Stimulated activated CD8-positive, alpha-beta memory T cell treated with anti-CD3 and anti-CD28 coated beads, Interleukin-15, amount 100 ng/mL, for 4 hours (primary cell): ENCODE measurements at places on chromosomes 4 and X.

- DNase-seq = no peak
Measured at GRCh38 chrX:57178605-57179004, 41.4 kb upstream of the SPIN2A start.

DNA sequence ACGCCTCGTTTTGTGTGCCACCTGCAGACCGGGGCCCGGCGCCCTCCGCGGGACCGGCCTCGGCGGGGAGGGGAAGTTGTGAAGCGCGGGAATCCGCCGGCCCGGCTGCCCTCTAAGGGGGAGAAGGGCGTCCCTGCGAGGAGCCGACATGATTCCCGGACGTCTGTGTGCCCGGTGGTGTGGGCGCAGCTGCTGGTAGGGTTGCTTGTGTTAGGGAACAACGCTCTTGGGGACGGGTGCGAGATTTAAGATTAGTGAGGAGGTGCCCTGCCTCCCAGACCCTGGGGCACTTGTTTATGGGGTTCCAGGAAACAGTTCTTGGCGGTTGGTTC is 627 bp downstream of the CDKN2AIP start:
- DNase-seq = no peak

DNA sequence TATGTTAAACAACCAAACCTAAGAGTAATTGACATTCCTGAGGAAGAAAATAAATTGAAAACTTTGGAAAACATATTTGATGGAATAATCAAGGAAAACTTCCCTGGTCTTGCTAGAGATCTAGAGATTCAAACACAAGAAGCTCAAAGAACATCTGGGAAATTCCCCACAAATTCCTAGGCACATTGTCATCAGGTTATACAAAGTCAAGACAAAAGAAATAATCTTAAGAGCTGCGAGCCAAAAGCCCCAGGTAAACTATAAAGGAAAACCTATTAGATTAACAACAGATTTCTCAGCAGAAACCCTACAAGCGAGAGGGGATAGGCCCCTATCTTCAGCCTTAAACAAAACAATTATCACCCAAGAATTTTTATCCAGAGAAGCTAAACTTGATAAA is 1082.0 kb upstream of the IGFBP7 start:
- DNase-seq = no peak

GRCh38 chrX:129786210-129786651 is 6.5 kb downstream of the SASH3 start:
- no peak for DNase-seq

GRCh38 chr4:7158991-7159390 is 33.3 kb upstream of the SORCS2 start:
- DNase-seq = no peak

DNA sequence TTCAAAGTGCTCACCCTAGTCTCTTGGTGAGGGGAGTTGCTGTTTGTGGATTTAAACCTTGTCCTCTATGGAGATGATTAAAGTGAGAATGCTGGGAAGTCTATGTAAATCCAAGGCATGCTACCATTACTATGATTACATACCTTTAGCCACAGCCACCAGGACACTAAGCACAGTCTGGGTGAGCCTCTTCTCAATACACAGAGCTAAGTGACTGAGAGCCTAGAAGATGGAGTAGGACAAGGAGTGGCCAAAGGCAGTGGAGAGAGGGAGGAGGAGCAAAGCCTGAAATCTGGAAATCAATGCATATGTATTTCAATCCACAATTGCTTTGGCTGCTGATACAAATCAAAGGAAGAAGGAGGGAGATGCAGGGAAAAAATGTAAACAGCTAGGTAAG is 12.7 kb upstream of the TSPAN5 start:
- no peak for DNase-seq

GRCh38 chr4:72997409-72997808 is 72.1 kb downstream of the COX18 start:
- DNase-seq = no peak

DNA sequence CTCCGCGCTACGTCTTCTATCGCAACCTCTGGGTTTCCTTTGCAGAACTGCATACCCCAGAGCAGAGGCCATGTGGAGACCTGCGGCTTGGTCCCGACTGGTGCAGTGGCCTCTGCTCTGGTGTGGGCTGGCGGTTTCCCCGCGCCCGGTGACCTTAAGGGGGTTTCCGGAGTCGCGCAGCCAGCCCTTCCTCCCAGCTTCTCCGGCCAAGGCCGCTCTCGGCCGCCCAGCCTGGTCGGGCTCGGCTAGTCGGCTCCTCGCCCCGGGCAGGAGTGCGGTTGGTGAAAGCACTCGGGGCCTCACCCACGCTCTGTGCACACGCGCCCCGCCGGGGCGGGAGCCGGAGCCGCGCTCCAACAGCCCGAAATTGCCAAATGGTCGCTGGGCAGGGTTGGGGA is 84.9 kb downstream of the BCOR start:
- no peak for DNase-seq

DNA sequence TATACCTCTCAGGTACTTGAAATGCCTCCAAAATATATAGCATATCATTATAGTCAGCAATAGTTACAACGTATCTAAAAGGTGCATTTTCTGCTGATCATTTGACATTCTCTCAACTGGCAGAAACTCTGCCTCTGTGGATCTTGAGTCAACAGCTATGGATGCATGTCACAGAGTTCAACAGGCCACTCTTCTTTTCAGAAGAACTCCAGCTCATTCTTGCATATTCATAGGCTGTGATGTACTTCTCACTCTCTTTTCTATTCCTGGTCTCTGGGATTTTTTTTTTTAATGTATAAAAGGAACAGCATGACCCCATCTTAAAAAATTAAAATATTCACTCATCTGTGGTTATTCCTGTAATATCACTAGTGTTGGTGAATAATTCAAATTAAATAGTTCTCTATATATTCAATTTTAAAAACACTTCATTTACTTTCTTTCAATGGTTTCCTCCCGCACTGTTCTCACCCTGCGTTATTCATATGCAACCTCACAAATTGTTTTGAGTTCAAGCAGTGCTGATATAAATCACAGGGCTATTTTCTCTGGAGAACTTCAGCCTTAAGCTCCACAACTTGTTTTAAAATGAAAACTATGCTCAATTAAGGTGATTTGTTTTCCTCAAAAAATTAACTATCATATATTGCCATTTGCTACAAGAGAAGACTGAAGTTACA is 1111.2 kb upstream of the ADGRL3 start:
- no peak for DNase-seq

DNA sequence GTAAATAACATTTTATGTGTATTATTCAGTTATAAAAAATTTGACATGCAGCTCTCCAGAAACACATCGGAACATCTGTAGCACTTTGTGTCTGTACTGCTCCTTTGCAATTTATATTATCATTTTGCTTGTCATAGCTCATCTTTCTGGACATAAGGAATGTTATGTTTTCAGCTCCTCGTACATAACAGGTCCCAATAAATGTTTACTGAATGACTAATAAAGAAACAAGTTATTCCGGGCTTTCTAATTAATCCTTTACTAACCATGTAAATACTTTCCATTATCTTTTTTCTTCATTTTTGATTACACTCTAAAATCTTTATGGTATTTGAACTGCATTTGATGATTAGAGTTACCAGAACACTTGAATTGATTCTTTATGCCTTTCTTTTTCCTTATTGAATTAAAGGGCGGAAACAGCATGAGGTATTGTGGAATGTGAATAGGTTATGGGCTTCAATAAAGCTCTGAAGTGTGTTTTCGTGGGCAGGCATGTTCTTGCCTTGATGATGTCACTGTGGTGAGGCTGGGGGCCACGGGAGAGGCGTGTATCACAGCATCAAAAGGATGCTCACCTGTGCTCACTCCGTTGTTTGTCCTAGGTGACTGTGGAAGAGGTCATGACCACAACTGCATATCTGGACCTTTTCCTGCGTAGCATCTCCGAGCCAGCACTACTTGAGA is 131.6 kb downstream of the GATB start:
- DNase-seq = no peak

GRCh38 chr4:41111791-41112190 is 102.6 kb downstream of the APBB2 start:
- DNase-seq = no peak

GRCh38 chr4:154276496-154276895 is 215.1 kb downstream of the DCHS2 start:
- no peak for DNase-seq

DNA sequence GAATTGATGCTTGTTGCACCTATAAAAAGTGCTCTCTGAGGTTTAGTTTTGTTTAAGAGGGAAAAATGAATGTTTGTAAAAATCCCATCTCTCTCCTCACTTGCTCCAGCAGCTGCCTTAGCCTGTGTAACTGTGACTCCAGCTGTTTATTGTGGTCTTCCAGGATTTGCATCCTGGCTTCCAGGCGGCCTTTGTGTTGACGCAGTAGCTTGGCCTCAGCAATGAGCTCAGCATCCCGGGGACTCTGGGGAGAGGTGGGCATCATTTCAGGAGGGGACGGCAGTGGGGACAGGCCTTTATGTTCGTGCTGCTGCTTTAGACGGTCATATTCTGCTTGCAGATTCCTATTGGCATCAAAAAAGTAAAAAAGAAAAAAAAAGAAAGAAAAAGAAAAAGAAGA is 75.3 kb upstream of the FTHL17 start:
- no peak for DNase-seq

GRCh38 chr4:143515905-143516304 is 2.4 kb downstream of the SMARCA5 start:
- no peak for DNase-seq

GRCh38 chrX:74085642-74086236 is 218.2 kb upstream of the ZCCHC13 start:
- no peak for DNase-seq

GRCh38 chrX:129939986-129940385 is 34.0 kb downstream of the UTP14A start:
- no peak for DNase-seq
